NCI-H2081 (cell line): ENCODE measurements at places on chromosomes 7 and 10.

GRCh38 chr7:69932034-69932628 is 333.9 kb downstream of the AUTS2 start:
- DNase-seq = peak; percentile 80

GRCh38 chr10:96089116-96089515 is 41.0 kb upstream of the ZNF518A start:
- no peak for DNase-seq

- no peak for DNase-seq
Observed at GRCh38 chr10:123442901-123443300, 223.3 kb upstream of the GPR26 start.

DNA sequence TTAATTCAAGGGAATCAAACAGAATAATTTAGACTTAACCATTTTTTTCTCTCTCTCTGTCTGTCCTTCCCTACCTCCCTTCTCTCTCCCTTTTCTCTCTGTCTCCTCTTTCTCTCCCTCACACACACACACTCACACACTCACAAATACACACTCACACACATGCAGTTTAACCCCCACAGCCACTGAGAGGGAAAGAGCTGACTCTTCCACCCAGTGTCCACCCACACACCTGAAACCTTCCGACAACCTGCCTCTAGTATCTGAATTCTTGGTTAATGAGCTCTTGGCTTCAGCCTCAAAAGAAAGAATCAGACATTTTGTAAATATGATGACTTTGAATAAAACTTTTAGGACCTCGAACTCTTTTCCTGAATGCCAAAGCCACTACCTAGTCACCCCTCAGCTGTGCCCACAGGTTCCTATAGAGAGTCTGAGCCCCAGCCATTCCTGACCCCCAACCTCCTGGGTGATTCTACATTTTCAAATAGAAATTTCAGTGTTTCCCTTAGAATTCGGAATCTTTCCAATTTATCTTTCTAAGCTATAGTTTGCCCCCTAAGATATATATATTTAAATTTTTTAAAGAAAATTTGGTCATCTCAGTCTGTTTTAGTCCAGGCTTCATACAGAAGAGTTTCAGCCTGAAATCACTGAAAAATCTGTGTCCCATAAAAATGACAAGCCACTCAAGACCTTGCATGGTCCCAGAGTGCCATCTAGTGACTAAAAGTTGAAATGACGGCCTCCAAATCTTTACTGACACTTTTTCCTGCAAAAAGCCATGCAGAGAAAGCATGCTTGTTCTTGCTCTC is 202.8 kb downstream of the IPMK start:
- DNase-seq = peak; percentile 2

DNA sequence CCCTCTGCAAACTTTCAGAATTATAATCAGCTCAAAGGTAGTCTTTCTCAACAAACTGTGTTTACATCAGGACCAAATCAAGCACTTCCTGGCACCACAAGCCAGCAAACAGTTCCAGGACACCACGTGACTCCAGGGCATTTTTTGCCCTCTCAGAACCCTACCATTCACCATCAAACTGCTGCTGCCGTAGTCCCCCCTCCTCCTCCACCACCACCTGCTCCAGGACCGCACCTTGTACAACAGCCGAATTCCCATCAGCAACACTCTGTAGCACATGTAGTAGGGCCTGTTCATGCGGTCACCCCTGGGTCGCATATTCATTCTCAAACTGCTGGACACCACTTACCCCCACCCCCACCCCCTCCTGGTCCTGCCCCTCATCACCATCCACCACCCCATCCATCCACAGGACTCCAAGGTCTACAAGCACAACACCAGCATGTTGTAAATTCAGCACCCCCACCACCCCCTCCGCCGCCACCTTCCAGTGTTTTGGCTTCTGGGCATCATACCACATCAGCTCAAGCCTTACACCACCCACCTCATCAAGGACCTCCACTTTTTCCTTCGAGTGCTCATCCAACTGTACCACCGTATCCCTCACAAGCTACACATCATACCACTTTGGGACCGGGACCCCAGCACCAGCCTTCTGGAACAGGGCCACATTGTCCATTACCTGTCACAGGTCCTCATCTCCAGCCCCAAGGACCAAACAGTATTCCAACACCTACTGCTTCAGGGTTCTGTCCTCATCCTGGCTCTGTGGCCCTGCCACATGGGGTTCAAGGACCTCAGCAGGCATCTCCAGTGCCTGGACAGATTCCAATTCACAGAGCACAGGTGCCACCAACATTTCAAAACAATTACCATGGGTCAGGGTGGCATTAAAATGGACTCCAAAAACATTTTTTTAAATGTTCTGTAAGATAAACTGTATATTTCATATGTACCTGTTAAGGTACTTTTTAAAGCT is 98.7 kb downstream of the KMT2E start:
- DNase-seq = no peak

DNA sequence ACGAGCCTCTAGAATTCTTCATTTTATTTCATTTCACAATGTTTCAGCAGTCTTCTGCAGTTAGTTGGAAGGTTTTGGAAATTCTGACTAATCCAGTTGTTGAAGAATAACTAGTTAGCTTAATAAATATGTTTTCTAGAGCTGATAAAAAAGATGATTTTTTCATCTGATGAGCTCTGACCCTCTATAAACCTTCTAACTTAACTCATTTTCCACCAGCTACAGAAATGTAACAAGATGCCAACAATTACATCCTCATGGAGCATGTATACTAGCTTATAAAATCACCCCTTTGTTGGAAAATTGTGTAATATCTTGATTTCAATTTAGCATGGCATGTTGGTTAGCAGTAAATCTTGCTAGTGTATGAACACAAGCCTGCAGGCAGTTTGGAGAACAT is 33.1 kb downstream of the KAT6B start:
- DNase-seq = no peak

- DNase-seq = no peak
Observed at GRCh38 chr10:97608991-97609561, 19.6 kb downstream of the C10orf62 start.

GRCh38 chr7:93778384-93778783 is 112.2 kb downstream of the TFPI2 start:
- no peak for DNase-seq

GRCh38 chr7:55325371-55325792 is 39.8 kb upstream of the LANCL2 start:
- no peak for DNase-seq

DNA sequence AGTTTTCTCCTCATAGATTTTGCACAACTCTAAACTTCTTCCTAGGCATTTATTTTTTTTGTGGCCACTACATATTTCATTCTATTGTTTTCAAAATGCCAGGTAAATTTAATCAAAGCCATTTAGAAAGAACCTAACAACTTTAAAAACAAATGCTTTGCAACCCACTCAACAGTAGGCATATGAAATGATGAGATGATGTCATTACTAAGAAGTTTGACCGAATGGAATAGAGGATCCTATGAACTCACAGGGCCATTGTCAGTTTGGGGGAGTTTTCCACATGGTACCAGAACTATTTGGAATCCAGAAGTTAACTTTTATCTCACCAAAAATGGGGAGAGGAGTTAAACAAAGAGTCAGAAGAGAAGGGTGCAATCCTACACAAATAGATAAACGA is 100.7 kb upstream of the INHBA start:
- DNase-seq = no peak

GRCh38 chr10:30456266-30456665 is 22.3 kb downstream of the MAP3K8 start:
- no peak for DNase-seq

- peak; percentile 13 for DNase-seq
Observed at GRCh38 chr7:70568674-70569334, 563.1 kb upstream of the GALNT17 start.

- no peak for DNase-seq
Observed at GRCh38 chr10:24251547-24251946, 42.6 kb downstream of the KIAA1217 start.

DNA sequence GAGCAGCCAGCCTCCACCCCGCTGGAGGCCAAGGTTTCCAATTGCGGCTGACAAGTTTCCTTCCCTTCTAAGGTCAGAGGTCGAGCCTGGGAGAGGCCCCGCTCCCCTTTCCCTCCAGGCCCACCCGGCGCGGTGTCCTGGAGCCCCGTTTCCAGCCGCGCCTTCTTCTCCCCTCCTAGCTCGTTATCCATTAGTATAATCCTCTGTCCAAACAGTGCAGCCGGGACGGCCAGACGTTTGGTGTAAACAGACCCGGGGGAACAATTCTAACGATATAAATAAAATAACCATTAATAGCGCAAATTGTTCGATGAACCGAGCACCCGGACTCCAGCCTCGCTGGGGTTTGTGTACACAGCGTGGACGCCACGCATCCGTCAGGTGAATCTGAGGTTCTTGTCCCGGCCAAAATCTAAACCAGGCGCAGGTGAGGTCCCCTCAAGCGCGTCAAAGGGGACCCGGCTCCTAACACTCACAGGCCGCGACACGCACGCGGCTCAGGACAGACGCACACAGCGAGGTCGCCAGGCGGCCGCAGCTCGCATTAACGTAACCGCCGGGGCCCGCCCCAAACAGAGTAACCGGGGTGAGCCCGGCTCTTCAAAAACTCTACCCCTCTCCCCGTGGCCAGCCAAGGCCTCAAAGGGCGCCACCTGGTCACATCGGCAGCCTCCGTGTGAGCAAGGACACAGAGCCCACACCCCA is 10.8 kb upstream of the NKX2-3 start:
- DNase-seq = no peak

GRCh38 chr10:111076682-111077478 is at the start of gene ADRA2A:
TSS of gene ADRA2A (plus strand) at chr10:111077029. CDS start at chr10:111077997, 968 bp downstream.
- no peak for DNase-seq
